Fibroblast of skin of left quadriceps (primary cell): ENCODE measurements at places on chromosomes 5 and 9.

DNA sequence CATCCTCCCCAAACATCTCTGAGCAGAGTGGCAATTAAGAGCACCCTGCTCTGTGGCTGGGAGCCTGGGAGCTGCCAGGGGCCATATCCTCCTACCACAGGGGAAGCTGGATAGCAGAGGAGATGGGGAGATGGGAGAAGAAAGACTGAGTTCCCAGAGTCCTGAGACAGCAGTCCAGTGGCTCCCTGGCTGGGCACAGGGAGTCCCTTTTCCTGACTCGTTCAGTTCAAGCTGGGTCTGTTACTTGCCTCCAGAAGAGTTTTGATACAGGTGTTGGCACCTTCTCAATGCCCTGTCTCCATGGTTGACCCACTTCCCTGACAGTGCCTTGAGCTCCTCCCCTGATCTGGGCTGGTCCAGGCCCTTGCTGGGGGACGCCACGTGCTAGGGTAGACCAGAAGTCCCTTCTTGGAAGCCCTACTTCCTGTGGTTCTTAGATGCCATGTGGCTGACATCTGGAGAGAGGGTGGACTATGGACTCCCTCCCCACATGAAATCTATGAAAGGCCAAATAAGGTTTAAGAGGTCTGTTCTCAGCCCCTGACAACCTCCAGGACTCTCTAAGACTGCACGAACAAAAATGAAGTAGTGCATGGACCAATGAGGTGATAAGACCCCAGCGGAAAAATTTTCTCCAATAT, 166.2 kb downstream of the AUH start:
- no peak for DNase-seq

DNA sequence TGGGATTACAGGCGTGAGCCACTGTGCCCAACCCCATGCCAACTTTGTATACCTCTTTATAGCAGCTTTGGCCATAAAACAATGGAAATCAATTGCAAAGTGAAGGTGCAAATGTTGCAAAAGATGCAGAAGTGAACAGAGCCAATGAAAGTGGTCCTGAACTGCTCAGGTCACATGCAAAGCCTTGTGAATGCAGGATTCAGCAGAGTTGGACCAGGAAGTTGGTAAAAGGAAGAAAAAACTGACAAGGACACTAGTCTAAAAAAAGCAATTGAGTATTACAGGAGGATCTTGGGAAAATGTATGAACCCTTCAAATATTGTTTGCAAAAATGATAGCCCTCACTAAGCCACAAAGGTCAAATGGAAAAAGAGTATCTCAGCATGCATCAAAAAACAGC, 4.5 kb upstream of the MAP3K1 start:
- no peak for DNase-seq

DNA sequence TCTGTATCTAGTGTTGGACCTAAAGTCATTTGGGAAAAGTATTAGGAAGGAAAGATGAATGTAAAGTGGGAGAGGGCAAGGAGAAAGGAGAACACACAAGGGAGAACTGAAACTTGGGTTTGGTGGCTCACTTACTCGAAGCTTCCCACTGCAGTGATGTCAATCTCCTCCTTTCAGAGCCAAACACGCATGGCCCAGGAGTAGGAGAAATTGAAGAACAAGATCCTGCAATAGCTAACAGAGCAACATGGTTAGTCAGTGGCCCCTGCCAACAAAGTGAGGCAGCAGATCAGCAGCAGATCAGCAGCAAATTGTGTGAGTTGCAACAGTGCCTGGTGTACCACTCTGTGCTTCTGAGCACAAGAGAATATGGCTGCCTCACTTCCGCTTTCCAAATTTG, 366.4 kb downstream of the PSAT1 start:
- DNase-seq, result no peak

DNA sequence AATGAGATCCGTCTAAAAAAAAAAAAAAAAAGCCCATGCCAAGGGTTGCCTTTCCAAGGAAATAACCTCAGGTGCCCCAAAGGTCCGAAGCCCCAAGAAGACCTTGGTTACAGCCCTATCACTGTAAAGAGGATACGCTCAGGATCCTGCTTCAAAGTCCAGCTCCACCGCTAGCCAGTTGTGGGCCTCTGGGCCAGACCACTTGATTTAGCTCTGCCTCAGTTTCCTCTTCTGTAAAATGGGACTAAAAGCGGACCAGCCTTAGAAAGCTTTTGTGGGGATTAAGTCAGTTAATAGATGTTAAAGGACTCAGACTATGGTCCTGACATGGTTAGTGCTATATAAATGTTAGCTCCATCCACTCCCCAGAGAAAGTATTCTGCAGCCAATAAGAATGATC, 48.7 kb upstream of the ORM1 start:
- no peak for DNase-seq
